Caco-2 (cell line): ENCODE measurements at places on chromosomes 12 and 14.

DNA sequence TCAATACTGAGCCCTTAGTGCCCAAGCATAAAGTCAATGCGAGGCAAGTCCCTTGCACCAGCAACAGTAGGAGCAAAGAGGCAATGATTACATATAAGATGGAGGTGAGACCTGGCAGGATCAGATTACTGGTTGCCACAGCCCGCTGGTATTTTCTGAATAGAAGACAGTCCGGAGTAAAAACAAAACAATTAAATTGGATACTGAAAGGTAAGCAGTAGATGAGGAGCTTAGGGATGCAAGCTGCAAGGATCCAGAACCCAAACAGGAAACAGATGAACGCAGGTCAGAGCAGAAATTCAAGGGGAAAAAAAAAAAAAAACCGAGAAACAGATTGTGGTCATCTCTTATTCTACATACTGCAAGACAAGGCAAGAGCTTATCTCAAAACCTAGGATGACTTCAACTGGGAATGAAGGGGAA, 119.6 kb downstream of the MED13L start:
- no peak overlapping the region for H3K4me3 ChIP-seq
- no peak for DNase-seq
- no peaks in the 10 kb centered on the region for H3K36me3 ChIP-seq
- H3K27ac ChIP-seq: no peak overlapping the region

DNA sequence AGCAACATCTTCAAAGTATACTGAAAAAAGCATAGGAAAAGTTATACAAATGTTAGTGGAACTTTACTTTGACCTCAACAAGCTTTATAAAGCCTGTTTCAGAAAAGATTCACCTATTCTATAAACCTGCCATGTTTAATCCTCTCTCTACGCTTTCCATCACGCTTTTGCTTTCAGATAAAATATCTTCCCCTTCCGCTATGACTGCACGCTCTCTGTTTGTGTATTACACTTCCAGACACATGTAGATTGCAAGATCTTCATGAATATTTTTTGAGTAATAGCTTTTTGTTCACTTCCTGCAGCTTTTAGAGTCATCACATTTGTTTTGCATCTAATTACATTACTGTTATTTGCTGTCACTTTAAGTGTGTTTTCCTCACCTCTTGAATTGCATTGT, 271.4 kb downstream of the RASSF9 start:
- no peaks in the 10 kb centered on the region for H3K27me3 ChIP-seq
- no peak for DNase-seq
- no peak overlapping the region for H3K27ac ChIP-seq
- H3K4me1 ChIP-seq: no peaks in the 10 kb centered on the region
- no peak overlapping the region for H3K4me3 ChIP-seq

DNA sequence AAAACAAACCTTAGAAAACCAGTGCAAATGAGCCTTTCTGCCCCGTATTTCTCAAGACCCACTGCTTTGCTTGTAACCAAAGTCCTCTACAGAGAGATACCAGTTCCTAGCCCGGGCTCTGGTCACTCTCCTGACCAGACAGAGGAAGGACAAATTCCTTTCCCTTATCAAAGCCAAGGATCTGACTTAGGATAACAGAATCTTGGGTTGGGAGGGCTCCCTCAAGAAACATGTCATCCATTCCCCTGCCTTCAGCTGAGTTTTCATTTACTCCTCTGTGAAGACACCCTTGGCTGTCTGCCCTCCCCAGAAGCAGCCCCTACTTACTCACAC, 116.0 kb upstream of the PARP11 start:
- H3K4me1 ChIP-seq: peaks cover 28% of the 10 kb centered on the region
- H3K36me3 ChIP-seq: no peaks in the 10 kb centered on the region
- H3K27ac ChIP-seq: peak overlapping the region; percentile 12
- H3K27me3 ChIP-seq: no peaks in the 10 kb centered on the region

DNA sequence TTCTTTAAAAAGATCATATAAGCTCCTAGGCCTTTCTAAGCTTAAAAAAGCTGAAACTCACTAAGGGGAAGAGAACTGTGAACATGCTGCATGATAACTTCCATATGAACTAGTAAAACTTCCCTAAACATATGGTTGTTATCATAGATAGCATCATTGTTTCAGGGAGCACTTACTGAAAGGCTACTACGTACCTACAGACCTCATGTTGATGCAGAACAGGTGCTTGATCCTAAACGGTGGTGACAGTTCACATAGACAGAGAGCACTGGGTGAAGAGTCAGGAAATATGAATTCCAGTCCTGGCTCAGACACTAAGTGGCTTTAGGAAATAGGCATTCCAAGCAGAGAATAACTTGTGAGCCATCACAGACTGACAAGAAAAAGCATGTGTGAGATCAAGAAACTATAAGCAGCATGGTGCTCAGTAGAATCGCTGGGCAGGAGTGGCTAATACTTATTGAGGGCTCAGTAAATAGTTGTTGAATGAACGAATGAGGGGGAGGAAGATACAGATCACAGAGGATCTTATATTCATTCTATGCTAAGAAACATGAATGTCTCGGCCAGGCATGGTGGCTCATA, 78.4 kb upstream of the NUDT4 start:
- H3K4me3 ChIP-seq: no peak overlapping the region
- H3K36me3 ChIP-seq: no peaks in the 10 kb centered on the region
- DNase-seq: no peak
- H3K4me1 ChIP-seq: peaks cover 29% of the 10 kb centered on the region
- no peaks in the 10 kb centered on the region for H3K27me3 ChIP-seq

GRCh38 chr12:54159140-54159539, 29.6 kb downstream of the SMUG1 start:
- peak overlapping the region; percentile 37 for H3K27ac ChIP-seq
- H3K27me3 ChIP-seq: no peaks in the 10 kb centered on the region
- no peak overlapping the region for H3K4me3 ChIP-seq
- DNase-seq: peak; percentile 86
- H3K36me3 ChIP-seq: no peaks in the 10 kb centered on the region

DNA sequence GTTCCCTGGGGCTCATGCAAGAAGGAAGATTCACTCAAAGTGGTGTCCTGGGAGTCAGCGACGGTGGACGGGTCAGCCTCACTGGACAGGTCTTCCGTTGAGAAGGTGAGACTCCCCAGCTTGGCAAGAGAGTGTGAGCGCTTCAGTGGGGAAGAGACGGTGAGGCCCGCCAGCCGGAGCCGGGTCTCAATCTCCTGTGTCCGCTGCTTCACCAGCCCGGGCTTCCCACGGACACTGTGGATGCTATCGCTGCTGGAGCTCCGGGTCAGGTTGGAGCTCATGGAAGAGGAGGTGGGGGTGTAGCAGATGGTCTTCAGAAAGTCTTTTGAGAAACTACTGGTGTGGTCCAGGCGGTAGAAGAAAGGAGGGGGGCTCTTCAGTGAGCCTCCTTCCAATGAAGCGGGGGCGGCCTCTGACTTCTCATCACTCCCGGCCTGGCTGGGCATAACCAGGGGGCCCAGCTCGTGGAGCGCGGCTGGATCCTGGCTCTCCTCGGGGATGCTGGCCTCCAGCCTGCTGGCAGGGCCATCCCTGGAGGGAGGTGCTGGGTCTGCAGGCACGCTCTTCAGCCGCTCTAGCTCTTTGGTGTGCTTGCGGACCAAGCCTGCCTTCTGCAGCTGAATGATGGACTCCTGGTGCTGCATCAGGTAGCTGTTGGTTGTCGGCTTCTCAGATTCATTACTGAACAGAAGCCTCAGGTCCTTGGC, 56.9 kb upstream of the CORO1C start:
- H3K36me3 ChIP-seq: no peaks in the 10 kb centered on the region
- H3K27me3 ChIP-seq: no peaks in the 10 kb centered on the region
- no peak overlapping the region for H3K4me3 ChIP-seq
- no peak overlapping the region for H3K27ac ChIP-seq

GRCh38 chr14:29832042-29832441, 95.6 kb downstream of the PRKD1 start:
- DNase-seq: no peak
- no peak overlapping the region for H3K4me3 ChIP-seq
- no peaks in the 10 kb centered on the region for H3K36me3 ChIP-seq
- H3K27ac ChIP-seq: no peak overlapping the region

DNA sequence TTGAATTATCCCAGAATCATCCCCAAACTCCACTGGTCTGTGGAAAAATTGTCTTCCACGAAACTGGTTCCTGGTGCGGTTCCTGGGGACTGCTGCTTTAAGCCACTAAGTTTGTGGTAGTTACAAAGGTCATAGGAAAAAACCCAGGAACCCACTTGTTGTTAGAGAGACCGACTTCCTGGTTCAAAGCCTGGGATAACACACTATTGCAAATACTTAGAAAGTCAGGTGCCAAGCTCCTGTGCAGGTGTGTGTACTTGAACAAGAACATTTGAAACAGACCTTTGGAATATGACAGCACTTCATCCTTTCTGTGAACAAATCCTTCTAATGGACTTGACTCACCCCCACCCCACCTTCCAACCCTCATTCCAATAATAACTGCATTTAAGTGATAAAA, 519.6 kb downstream of the GLT1D1 start:
- no peak for DNase-seq
- H3K4me1 ChIP-seq: no peaks in the 10 kb centered on the region
- no peaks in the 10 kb centered on the region for H3K36me3 ChIP-seq
- H3K27me3 ChIP-seq: no peaks in the 10 kb centered on the region
- no peak overlapping the region for H3K27ac ChIP-seq
- H3K4me3 ChIP-seq: no peak overlapping the region

- no peak overlapping the region for H3K4me3 ChIP-seq
- no peak for DNase-seq
- no peaks in the 10 kb centered on the region for H3K27me3 ChIP-seq
- no peaks in the 10 kb centered on the region for H3K36me3 ChIP-seq
- H3K4me1 ChIP-seq: no peaks in the 10 kb centered on the region
Observed at GRCh38 chr12:104649217-104649824, 192.6 kb downstream of the CHST11 start.
